CD4-positive, alpha-beta T cell treated with Interleukin-21 for 1 hour (primary cell): ENCODE measurements at places on chromosomes 3 and 15.

GRCh38 chr3:143770391-143770790 is 77.9 kb downstream of the SLC9A9 start:
- no peak for DNase-seq

DNA sequence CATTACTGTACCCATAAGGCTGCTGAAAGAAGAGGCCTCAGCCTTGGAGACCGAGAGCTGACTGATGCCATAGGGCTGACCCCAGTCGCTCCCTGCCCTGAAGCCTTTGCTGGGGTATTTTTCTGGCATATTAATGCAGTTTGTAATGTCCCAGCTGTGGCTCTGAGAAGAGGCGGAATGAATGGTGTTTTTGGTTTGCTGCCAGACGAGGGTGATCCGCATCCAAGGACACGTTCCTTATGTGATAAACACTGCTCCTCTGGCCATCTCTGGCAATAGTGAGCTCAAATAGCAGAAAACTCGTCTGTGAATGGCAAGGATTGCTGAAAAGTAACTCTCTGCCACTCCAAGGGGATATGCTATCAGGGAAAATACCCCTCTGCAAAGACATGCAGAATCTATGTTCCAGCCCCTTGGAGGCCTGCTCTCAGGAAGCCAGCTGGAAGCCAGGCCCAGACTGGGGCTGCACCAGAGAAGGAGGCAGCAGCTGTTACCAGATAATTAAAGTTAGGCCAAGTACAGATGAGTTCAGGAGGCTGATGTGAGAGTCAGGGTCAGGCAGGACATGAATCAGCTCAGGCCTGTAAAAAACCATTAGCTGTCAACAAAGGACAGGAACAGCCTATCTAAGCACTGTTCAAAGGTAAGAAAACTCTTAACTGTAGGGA is 28.9 kb upstream of the KLHL6 start:
- no peak for DNase-seq

DNA sequence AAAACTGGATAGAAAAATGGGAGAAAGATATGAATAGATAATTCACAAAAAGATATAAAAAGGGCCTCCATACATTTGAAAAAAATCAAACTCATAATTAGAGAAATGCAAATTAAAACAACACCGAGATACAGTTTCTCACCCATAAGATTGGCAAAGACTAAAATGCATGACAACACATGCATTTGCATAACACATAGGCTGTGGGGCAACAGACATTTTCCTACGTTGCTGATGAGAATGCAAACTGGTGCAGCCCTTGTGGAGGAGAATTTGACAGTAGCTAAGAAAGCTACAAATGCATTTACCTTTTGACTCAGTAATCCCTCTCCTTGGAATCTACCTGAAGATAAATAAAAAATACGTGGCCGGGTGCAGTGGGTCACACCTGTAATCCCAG is 11.4 kb upstream of the CAND2 start:
- DNase-seq, result no peak

- DNase-seq, result no peak
Observed at GRCh38 chr3:157408499-157409149, 28.0 kb upstream of the PTX3 start.

- DNase-seq, result no peak
Observed at GRCh38 chr3:20405744-20406143, 219.7 kb upstream of the SGO1 start.

- DNase-seq, result no peak
Observed at GRCh38 chr3:113263020-113263419, 51.7 kb downstream of the BOC start.

DNA sequence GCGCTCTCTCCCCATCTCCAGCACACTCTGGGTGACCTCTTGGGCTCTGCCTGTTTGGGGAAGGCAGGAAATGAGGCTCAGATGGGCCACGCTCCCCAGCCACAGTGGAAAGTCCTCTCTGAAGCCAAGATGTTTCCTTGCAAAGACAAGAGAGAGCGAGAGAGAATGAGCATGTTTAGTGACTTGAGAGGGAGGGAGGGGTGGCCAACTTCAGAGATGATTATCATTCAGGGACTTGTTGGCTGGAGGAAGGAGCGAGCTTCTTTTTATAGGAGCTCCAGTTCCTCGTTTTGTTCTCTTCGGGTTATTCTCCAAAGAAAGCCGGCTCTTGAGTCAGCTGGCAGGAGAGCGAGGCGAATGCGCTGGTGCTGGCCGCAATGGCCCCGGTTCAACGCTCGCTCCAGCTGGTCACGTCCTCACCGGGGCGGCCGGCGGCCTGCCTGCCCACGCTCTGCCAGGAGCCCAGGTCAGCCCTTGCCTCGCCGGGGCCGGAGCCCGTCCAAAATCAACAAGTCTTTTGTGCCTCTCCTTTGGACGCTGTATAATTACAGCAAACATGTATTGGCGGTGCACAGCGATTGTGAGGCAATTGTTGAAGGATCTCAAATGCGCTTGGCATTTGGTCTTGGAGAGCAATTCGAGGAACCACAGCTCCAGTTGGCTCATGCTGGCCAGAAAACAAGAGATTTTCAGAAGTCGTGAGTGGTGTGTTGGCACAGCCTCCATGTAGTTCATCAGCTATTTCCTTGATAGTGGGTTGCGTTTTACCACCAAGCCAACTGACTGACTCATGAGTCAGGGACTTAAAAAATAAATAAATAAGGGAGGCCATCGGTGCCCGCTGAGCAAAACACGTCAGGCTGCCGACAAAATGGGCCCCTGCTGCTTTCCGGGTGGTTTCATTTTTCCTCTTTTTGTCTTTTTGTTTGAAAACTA is 288.6 kb downstream of the UACA start:
- DNase-seq, result no peak

GRCh38 chr3:41044523-41044922 is 154.8 kb upstream of the CTNNB1 start:
- DNase-seq, result no peak

DNA sequence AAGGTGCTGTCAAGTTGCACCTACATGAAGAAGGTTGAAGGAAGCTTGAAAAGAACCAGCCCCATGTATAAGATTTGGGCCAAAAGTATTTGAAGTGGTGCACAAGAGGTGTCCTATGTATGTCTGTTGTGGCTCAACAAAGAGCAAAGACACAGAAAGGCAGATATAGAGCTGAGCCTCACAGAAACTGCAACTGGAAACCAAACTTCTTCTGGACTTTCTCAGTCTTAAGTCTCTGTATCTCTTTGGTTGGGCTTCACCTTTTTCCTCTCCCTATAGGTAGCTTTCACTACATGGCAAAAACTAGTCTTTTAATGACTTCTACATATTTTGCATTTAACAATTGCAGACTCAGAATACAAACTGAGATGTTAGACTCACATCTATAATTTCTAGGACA is 8.8 kb upstream of the CMC1 start:
- DNase-seq, result no peak

GRCh38 chr15:79219393-79220056 is 63.0 kb upstream of the ANKRD34C start:
- DNase-seq, result no peak

DNA sequence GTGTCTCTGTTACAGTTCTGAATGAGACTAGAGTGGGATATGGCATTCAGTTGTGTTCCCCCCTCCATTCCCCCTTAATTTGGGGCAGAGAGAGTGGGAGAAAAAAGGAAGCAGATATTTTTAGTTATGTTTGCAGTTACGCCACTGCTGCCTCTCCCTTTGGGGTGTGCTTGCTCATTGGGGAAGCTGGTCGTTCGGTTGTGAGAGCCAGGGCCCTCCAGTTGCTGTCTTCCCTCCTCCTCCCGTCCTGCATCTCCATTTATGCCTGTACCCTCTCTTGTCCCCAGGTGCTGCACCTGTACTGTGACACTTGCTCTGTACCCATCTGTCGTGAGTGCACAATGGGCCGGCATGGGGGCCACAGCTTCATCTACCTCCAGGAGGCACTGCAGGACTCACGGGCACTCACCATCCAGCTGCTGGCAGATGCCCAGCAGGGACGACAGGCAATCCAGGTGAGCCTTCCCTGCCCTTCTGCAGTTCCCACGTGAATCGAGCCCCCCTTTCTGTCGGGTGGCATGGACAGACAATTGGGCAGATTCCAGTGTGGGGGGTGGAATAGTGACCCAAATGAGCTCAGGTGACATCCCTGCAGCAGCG is 55.8 kb downstream of the TRIM71 start:
- DNase-seq, result no peak

- no peak for DNase-seq
Observed at GRCh38 chr3:126464494-126464893, 11.2 kb downstream of the ZXDC start.

DNA sequence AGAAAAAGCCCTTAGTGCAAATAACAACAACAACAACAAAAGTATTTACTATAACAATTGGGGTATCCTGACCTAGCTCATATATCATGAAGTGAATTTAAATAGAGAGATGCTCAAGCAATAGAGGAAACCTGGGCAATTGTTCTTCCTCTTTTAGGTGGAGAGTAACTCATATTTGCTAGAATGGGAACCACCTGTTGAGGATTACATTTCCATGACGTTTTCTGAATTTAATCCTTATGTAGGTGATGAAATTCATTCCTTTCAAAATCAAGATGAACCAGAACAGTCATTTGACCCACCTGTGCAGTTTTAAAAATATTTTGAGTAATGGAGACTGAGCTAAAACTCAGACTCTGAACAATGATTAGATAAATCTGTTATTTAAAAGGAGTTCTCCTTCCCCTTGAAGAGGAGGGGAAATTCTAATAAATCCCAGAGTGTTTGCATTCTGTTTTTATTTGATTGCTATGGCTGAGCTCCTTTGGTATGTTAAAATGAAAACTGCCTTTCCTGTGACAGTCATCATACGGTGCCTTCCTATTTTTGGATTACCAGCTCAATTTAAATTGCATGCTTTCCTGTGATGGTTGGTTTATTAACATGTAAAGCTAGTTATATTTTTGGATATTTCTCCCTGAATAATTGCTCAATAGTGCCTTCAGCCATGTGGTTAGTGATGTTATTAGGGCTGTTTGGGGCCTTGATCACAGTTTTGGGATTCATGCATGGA is 24.3 kb downstream of the VPS8 start:
- no peak for DNase-seq

DNA sequence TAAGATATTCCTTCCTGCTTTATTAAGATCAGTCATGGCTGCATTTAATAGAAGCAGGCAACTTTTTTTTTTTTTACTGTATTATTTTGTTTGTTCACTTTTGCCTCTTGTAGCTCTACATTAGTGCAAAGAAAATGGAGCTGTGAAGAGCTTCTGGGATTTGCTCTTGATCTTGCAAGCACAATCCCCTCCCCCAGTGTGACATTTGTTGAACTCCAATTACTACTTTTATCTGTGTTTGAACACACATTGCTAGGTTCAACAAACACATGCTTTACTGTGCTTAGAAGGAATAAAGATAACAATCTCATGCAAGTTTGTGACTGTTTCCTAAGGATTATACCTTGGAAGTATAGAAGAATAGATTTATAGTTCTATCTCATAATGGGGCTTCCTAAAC is 648.8 kb downstream of the NLGN1 start:
- no peak for DNase-seq

DNA sequence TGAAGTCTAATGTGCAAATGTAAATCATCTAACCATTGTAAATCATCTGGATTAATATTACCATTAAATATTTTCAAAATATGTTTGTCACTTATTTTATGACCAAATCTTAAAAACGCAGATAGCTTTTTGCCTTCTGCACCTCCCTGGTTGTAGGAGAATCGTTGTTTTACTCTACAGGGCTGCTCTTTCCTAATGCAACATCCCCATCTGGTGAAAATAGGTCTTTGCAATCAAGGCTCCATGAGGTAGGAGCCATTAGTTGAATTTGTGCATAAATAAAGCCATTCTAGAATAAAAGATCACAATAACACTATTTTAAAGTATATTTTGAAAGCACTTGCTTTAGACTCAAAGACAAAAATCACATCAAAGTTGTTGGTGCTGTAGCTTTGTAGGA is 535.6 kb upstream of the AGTR1 start:
- DNase-seq, result no peak

- no peak for DNase-seq
Observed at GRCh38 chr3:41688595-41689380, 273.1 kb downstream of the ULK4 start.

DNA sequence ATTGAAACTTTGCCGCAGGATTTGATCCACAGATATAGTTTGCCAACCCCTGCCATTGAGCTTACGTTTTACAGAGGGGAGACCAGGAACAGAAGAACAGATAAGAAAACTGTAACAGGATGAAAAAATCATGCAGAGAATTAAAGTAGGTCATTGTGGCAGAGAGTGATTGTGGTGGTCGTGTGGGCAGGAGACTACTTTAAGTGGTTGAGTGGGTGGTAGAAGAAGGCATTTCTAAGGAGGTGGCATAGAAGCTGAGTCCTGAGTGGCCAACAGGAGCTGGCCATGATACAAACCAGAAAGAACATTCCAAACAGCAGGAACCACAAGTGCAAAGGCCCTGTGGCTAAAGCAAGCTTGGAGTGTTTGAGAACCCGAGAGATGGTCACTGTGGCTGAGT is 34.5 kb downstream of the COLQ start:
- DNase-seq, result no peak

DNA sequence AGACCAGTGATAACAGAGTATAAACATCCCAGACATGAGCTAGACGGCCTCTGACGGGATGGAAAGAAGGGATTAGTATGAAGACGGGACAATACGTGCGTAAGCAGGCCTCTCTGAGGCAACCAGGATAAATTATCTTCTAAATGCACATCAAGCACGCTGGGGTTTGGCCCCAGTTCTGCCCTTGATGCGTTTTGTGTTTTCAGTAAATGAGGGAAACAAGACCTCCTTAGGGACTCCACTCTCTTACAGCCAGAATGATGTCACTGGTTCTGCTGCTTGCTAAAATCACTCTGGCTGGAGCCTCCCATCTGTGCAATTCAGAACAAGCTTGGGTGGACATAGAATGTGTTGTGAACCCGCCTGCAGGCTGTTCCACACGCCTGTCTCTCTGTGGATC is 156.0 kb upstream of the MCTP2 start:
- DNase-seq, result no peak

GRCh38 chr3:108305484-108306172 is 9.3 kb downstream of the HHLA2 start:
- DNase-seq, result no peak

GRCh38 chr3:45362758-45363157 is 25.6 kb upstream of the LARS2 start:
- no peak for DNase-seq

GRCh38 chr3:56019490-56020146 is 448.6 kb downstream of the ERC2 start:
- no peak for DNase-seq

DNA sequence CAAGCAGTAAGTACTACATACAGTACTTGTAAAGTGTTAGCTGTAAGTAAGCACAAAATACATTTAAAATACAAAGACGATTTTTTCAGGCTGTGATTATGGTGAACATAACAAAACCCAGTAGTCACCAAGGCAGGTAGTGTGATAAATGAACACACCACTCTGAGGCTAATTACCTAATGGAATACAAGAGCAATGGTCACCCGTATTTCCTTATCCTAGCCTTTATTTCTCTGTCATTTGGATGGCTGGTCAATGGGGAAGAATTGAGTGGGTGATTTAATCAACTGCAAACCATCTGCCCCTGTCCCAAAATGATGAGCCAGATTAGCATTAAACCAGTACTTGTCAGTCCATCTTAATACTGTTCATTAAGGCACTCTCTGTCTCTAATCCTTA is 89.2 kb upstream of the CGNL1 start:
- no peak for DNase-seq

GRCh38 chr3:13727890-13728289 is 152.0 kb downstream of the WNT7A start:
- DNase-seq, result no peak
